Activated T-helper 9 cell treated with anti-CD3 and anti-CD28 coated beads, Interleukin-2, amount 50 U/mL, for 16 hours (primary cell): ENCODE measurements at places on chromosomes 4 and X.

DNA sequence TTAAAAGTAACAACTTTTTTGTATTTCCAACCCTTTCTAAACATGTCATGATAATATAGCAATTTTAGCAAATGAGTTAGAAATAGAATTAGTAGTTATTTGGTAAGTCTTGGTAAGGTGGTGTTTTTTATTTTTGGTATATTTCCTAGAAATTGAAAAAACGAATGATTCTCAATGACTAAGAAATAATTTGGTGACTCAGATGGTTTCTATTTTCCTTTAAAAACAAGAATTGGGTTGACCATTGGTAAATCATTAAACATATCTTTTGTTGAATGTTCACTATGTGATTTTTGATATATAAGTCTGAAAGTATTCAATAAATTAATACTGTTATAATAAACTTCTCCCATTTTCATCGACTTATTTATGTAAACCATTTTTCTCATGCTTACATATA, 206.2 kb upstream of the BANK1 start:
- DNase-seq = no peak

DNA sequence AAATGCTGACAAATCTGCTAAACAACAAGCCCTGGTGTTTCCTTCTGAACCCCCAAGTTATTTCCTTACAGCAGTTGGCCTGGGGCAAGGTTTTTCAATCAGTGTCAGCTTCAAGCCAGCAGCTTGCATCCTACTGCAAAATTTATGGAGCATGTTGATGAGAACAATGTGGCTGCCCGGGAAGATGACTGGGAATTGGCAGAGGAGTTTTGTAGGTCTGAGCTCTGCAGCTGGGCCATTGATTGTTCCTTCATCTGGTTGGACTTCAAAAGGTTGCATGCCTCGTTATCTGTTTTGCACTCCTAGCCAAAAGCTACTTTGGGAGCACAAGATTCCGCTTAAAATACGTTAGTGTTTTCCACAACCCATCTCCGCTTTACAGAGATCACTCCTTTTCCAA, 1030.3 kb upstream of the LCORL start:
- no peak for DNase-seq

GRCh38 chr4:27289704-27290103, 429.1 kb downstream of the STIM2 start:
- DNase-seq = no peak

GRCh38 chrX:7201496-7201895, 53.5 kb upstream of the PUDP start:
- no peak for DNase-seq

DNA sequence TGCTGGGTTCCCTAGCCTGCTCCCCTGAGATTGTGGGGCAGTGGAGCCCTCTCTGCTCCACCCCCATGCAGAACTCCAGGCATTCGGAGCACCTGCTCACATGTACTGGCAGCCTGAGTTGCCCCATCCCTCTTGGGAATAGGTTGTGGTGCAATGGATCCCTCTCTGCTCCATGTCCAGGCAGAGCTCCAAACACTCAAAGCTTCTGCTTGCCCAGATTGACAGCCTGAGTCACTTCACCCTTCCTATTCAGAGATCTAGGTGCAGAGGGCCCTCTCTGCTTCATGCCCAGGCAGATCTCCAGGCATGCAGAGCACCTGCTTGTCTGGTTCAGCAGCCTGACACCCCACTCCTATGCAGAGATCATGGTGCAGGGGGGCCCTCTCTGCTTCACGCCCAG, 18.6 kb upstream of the TEX13B start:
- no peak for DNase-seq

DNA sequence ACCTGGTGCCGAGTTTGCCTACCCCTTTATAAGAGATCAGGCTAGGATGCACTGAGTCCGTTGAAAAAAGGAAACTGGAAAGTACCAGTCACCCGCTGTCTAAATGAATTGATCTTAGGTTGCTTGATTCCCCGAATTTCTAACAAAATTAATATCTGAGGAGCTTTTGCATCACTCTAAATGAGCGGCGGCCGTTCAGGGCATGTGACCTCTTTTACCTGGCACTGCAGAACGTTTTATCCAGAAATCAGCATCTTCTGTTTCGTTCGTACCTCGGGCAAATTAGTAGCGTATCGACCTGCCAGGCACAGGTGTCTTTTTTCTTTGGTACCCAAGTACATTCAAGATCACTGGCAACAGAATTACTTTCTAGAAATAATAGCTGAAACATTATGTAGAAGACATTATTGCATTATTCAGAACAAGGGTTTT, 876 bp downstream of the KLHL2 start:
- no peak for DNase-seq
